HCEC 1CT (cell line): ENCODE measurements at places on chromosomes 13 and 19.

GRCh38 chr13:50608370-50608769 lies 235.1 kb downstream of the DLEU7 start:
- DNase-seq = no peak

GRCh38 chr19:1113030-1113985 lies 9.5 kb downstream of the GPX4 start:
- DNase-seq = peak; percentile 91

DNA sequence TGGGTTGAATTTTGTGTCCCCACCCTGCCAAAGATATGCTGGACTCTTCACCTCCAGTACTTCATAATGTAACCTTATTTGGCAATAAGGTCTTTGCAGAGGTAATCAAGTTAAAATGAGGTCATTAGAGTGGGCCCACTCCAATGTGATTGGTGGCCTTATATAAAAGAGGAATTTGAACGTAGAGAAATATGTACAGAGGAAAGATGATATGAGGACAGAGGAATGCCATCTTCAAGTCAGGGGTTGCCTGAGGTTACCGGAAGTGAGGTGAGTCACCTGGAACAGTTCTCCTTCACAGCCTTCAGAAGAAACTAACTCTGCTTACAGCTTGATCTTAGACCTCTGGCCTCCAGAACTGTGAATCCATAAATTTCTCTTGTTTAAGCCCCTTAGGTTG lies 69.9 kb downstream of the GPC5 start:
- no peak for DNase-seq

DNA sequence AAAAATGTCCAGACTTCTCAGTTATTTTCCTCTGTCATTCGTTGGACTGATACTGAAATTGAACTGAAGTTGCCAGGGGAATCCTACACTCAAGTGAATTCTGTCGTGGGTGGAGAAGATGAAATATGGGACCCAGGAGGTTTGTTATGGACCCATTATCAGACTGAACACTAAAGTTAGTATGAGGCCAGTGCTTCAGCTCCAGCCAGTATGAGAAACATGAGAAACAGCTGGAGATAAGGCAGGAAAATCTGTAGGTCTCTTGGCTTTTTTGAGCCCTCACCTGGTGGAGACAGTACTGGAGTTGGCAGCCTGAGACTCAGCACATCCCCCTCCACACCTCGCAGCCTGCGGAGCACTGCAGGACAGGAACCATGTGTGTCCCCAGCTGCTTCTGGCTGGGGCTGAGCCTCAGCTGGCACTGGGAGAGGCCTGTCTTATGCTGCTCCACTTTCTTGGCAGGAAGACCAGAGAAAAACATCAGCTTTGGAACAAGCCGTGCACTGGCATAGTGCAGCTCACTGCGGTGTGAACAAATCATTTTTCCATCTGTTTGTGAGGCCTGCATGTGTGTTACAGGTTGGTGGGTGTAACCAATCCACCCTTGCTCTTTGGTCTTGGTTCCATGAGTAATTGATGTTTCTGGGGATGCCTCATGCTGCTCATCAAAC lies 641.0 kb downstream of the FGF9 start:
- DNase-seq = no peak

- DNase-seq = no peak
These were observed 11.2 kb downstream of the ZNF565 start for GRCh38 chr19:36203293-36203692.

DNA sequence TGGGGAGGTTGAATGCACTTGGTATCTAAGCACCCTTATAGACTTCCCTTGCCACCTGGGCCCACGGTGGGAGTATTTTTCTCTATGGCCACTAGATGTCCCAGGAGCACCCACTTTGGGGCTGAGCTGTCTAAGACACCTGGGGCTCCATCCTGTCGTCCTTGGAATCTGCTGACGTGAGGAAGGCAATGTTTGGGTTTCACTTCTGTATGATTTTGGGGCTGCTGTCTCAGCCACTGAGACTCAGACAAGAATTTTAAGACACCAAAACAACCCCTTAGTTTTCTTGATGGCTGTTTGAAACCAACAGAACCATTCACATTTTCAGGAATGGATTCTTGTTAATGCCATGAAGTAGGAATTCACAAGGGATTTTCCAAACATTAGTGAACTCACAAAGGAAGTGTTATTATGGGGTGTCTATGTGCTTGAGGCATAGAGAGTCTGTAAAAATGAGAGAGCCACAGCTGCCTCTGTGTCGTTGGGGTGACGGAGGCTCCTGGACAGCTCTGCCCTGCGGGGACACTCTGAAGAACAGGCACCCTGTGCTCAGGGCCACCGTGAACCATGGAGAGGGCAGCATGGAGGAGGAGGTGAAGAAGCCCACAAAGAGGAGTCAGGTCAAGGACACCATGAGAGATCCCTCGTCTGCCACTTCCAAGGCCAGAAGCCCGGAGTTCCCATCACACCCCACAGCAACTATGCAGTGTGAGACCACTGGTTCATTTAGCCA lies 106.8 kb upstream of the SPATA13 start:
- peak; percentile 57 for DNase-seq

DNA sequence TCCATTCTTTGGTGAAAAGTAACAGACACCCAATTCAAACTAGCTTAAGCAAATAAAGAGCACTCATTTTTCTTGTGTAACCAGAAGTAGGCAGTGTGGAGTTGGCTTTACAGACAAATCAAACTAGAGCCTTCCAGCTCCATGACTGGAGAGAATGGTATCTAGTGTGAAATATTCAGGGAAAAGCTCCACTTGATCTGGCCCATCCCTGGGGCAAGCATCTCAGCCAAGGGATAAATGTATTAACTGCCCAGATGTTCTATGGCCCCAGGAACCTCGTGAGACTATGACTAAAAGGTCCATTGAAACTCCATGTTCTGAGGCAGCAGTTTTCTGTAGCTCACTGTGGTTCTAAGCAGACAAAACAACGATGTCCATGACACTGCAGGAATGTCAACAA lies 49.9 kb downstream of the TBC1D4 start:
- DNase-seq = peak; percentile 70

- DNase-seq = no peak
These were observed 358 bp downstream of the C19orf33 start for GRCh38 chr19:38304352-38304865.

GRCh38 chr13:39417643-39418042 lies 185.3 kb downstream of the LHFPL6 start:
- peak; percentile 37 for DNase-seq

DNA sequence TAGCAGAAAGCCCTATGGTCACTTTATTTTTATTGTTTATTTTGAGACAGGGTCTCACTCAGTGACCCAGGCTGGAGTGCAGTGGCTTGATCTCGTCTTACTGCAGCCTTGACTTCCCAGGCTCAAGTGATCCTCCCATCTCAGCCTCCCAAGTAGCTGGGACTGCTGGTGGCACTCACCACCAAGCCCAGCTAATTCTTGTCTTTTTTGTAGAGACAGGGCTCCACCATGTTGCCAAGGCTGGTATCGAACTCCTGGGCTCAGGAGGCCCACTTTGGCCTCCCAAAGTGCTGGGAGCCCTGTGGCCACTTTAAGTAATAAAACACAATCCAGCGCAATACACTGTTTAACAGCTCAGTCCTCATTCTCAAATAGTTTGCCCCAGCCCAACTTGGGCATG lies 69.3 kb downstream of the NUFIP1 start:
- DNase-seq = no peak

DNA sequence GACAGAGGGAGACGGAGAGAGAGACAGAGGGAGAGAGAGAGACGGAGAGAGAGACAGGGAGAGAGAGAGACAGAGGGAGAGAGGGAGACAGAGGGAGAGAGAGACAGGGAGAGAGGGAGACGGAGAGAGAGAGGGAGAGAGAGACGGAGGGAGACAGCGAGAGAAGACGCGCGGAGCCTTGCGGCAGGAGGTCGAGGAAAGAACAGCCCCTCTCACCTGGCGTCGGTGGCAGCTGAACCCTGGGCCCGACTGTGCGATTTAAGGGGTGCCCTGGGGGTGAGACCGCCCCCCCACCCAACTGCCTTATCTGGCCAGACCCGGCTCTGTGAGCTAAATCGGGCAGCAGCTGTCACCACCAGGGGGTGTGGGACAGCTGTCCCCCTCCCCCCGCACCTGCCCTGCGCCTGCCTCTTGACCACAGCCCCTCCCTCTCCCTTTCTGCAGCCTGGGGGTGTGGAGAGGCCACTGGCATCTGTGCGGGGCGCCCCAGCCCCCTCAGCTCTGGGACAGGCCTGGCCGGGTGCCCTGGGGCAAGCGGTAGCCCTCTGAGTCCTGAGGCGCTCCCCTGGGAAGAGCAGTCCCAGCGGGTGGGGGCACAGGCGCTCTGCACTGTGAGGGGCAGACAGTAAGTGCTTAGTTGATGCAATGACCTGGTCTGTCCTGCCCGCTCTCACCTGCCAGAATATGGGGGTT lies 10.8 kb downstream of the JOSD2 start:
- DNase-seq = no peak
